Hematopoietic multipotent progenitor cell treated with erythropoietin and hydrocortisone succinate and interleukin-3 and kit ligand, for 6 days (in vitro differentiated cells): ENCODE measurements at places on chromosomes 1 and 21.
A peak's percentile ranks its signal among the peaks of the same experiment; 100 is the strongest.

DNA sequence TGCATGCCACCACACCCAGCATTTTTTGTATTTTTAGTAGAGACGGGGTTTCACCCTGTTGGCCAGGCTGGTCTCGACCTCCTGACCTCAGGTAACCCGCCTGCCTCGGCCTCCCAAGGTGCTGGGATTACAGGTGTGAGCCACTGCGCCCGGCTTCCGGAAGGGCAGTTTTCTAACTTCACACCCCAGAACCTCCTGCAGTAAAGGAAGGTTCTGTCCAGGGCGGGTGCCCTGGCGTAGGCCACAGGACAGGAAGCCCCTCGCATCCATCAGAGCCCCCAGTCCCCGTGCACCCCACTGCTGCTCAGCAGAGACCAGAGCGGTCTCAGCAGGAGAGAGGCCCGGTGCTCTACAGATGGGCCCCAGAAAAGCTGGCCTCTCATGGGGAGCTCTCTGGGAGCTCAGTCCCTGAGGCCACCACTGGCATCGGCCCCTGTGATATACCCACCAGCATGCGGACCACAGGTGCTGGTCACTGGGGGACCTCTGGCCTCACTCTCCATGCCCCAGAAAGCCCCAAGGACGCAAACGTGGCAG is 4.1 kb upstream of the DNMT3L start:
- DNase-seq = no peak

- no peak for DNase-seq
These were observed 11.5 kb upstream of the S100A2 start for GRCh38 chr1:153577138-153577537.

DNA sequence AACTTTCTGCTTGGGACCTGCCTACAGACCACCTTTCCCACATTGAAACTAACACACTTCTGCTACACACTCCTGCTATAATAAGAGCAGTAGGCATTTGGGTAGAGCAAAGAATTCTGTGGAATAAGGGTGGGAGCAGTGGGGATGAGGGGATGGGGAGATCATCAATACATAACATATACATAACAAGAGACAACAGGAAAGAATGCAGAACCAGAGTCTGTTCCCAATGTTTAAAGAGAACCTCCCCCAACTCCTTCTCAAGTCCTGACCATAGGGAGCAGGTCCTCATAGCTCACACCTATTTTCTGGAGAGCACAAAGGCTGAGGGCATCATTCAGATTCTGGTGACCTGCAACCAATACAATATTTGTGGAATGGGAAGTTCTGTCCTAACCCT is 121.6 kb upstream of the BARHL2 start:
- no peak for DNase-seq

GRCh38 chr1:30847358-30847972 is 61.1 kb downstream of the SDC3 start:
- DNase-seq = no peak

- no peak for DNase-seq
These were observed 19.0 kb upstream of the IRF2BP2 start for GRCh38 chr1:234629026-234629425.

DNA sequence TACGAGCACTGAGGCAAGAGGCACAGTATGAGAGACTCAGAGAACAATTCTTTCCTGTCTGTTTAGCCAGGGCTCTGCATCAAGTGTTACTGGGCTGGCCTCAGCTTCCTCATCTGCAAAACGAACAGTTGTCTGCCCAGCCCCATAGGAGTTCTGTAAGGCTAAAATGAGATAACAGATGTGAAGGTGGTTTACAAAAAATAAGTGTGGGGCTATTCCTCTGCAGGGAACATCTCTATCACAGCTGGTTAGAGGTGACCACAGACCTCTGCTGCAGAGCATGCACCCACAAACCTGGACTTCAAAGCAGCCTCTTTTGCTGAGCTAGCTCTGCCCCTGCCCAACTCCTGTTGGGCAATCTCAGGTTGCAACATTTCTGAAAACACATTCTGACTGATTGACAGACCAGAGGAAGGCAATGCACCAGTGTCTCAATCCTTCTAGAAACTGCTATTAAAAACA is 10.5 kb upstream of the OLIG1 start:
- DNase-seq = peak; percentile 83

DNA sequence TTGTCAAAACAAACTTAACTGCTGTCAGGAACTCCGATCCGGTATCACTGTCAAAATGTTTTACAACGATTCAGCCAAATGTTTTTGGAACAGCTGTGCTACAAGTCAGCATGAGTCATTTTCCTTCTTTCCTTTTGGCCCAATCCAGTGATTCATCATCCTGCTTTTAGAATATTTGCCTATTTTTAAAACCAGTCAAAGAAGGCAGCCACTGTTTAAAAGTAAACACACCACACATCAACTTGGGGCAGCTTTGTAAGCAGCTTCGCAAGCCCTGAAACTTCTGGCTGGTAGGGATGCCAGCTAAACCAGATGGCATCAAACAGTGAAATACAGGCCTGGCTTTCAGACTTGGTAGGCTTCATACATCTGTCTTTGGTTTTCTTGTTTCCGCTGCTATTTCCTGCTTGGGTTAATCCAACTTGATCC is 14.9 kb downstream of the MAP3K7CL start:
- DNase-seq = no peak

DNA sequence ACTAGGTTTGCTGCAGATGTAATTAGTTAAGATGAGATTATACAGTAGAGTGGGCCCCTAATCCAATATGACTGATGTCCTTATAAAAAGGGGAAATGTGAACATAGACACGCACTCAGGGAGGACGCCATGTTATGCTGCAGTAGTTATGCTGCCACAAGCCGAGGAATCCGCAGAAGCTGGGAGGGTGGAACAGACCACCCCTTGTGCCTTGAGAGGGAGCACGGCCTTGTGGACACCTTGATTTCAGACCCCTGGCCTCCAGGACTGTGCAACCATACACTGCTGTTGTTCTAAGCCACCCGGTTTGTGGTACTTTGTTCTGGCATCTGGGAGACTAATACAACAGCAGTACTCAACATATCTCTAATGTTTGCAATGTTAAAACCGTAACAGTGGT is 57.9 kb upstream of the HIVEP3 start:
- no peak for DNase-seq

DNA sequence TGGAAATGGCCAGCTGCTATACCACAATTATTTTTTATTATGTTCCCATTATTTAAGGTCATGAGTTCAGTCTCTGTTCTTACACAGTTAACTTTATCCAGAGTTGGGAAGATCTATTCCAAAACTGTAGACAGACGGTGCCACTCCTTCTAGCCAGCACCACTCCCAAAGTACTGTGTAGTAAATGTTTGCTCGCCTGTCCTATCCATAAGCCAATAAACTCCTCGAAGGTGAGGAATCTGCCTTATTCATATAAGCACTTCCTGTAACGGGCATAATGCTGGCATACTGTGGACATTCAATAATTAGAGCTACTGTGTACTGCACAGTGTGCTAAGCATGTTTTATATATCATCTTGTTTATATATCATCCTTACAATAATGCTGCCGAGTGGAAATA is 26.1 kb upstream of the STMN1 start:
- DNase-seq = no peak

DNA sequence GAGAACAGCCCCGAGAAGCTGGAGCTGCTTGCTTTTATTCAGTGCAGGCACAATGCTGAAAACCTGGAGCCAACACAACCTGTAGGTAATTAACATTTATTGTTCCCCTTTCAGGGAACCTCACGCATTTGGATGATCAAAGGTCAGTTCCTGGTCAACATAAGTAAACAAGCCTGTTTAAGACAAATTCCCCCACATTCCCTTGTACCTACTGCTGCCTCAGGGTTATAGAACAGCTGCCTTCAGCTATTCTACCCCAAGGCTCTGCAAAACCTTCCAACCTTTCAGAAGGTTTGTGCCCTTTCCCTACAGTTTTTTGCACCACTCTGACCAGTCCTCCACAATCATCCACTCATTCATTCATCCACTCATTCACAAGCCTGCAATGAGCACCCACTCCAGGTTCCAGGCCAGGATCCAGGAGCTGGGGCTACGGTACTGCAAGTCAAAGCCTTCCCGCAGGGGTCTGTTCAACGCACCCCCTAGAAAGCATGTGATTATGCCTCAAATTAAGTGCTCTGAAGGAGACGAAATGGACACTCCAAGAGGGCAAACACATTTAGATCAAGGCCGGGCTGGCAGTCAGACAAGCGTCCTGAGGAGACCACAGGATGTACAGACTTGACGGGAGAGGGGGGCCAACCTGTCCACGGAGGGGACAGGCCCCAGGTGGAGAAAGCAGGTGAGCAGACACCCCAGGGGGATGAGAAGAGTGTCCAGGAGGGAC is 683.9 kb downstream of the MATN1 start:
- no peak for DNase-seq

DNA sequence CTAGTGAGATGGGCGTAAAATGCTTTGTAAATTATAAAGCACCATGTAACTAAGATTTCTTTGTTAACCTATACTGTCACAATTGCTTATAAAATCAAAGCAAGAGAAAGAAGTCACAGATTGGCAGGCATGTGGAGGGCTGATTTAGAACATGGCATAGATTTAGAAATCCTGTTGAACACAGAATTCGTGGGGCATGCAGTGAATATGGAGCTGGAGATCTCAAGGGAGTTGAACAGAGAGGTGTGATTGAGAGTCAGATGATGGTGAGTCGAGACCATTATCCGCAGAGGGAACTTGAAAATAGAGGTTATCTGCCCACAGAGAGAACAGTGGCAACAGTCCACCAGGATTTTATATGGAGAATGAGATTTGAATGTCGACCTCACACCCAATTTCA is 27.6 kb downstream of the PBX1 start:
- no peak for DNase-seq

DNA sequence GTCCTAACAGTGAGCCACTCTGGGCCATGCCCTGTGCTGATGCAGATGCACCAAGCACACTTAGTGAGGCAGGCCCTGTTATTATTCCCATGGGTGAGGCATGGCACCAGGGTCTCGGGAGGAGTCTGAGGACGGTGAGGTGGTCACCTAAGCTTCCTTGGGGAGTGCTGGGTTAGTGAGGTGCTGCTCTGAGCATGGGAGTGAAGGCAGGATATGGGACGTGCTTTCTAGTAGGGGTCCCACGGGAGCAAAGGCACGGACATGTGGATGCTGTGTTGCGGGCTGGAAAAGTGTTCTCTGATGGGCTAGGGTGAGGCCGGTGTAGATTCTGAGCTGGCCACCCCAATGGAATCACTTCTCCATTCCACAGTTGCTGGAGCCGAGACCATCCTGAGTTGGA is 77.5 kb upstream of the CSF3R start:
- no peak for DNase-seq

DNA sequence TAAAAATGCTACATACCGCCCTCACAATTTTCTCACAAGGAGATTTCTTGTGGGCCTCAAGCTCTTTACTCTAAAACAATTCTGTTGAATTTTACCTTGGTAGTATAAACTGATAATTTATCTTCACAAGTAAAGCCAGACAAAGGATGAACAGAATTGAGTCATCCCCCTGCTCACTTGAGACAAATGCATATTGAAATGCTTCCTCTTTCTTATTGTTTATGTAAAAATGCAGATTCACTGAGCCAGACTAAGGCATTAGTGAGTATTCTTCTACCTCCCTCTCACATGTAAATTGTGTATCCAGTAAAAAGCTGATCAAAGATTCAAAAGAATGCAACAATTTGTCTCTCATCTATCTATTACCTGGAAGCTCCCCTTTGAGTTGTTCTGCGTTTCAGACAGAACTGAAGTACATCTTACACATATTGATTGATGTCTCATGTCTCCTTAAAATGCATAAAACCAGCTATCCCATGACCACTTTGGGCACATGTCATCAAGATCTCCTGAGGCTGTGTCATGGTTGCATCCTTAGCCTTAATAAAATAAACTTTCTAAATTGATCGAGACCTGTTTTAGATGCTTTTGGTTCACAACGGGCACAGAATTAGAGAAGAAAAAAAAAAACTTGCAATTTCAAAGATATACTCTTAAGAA is 743.1 kb upstream of the B3GALT2 start:
- DNase-seq = no peak

DNA sequence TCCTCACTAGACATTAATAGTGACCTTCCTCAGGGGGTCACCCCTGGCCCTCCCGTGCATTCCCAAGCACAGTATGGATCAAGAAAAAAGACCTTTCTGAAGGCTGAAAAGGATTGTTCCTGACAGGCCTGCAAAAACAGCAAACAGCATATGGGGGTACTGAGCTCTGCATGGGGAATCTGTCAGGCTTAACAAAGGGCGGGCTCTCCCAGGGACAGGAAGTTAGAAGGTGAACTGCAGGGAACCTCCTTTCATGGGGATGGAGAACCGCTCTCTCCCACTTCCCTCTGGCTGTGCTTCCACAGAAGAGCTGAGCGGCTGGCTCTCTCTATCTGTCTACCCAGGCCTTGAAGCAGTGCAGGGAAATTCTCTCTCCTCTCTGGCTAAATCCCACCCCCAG is 91.7 kb downstream of the DTL start:
- no peak for DNase-seq

GRCh38 chr1:179353546-179353945 is 12.2 kb upstream of the AXDND1 start:
- no peak for DNase-seq

- DNase-seq = no peak
These were observed 37.3 kb downstream of the KCNK2 start for GRCh38 chr1:215119719-215120365.

- DNase-seq = no peak
These were observed 40.6 kb downstream of the KCNC4 start for GRCh38 chr1:110250749-110251148.

GRCh38 chr1:13762642-13763041 is 62.7 kb downstream of the PRDM2 start:
- no peak for DNase-seq

DNA sequence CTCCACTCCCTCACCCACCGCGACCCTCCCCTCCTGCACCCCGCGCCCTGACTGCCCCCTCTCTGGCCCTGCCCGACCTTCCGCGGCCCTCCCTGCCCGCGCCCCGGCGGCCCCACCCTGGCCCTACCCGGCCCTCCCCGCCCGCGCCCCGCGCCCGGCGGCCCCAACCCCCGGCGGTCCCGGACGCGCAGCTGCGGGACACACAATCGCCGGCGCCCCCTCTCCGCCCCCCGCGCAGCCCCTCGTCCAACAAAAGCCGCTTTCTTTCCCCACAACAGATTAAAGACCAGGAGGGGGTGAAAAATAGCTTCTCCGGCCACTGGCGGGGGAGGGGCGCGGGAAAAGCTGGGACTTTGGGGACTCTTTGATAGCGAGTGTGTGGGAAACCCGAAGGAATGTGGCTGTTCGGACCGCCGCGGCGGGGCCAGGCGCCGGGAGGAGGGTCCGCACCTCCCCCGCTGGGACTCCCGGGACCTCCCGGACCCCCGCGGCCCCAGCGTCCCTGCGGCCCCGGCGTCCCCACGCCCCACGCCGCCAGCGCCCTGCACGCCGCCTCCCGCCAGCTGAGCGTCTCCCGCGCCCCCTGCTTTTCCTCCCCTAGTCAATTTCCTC is 8.8 kb upstream of the ID3 start:
- no peak for DNase-seq

DNA sequence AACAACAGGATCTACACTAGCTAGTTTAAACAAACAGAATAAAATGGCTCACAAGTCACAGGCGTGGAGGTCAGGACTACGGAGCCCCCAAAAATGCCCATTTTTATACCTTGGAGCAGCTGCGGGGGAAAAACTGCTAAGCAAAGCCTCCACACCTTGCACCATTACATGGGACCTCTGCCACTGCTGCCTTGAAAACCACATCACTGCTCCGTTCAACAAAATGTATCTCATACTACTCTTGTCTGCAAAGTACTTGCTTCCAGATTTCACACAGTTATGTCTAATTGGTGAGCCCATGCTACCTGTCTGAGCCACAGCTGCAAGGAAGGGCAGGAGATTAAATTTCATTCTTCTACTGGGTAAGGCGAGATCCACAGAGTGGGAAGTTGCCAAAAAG is 24.4 kb downstream of the MRPL39 start:
- no peak for DNase-seq
